ENCODE measurements at places on chromosomes 3 and 15. TPM values are rescaled to one million over a fixed set of nuclear protein-coding genes. Genes with fewer than 3 reads are reported as not detected.

GRCh38 chr3:195760345-195761122, 39.8 kb downstream of the MUC20 start:
- no peak overlapping the region for H3K4me3 ChIP-seq
- peaks cover 27% of the 10 kb centered on the region for H3K4me1 ChIP-seq
- peaks cover 100% of the 10 kb centered on the region for H3K27me3 ChIP-seq
- H3K36me3 ChIP-seq = no peaks in the 10 kb centered on the region
- peak; percentile 40 for DNase-seq

DNA sequence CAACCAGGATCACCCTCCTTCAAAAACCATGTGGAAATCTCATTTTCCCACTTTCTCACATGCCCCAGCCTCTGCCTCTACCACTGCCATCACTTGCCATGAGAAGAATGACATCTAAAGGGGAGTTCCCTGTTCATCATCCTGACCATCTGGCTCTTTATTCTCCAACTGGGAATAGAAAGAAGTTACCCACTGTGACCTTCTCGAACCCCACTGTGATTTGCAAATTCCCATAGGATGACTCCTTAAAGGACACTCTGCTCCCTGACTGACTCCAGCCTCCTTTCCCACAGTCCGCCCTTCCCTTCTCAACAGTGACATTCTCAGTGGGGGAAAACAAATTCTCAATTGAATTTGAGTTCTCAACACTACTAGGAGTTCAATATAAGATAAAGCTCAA, 440.5 kb downstream of the NR2F2 start:
- H3K4me1 ChIP-seq = no peaks in the 10 kb centered on the region
- DNase-seq = no peak

SGO1 gene
- 0.38 TPM for total RNA-seq

LRRC2 gene
- total RNA-seq = 114 TPM

GRCh38 chr3:23455775-23456174, 252.6 kb downstream of the UBE2E2 start:
- H3K27ac ChIP-seq = peak overlapping the region; percentile 29
- DNase-seq = no peak
- H3K36me3 ChIP-seq = no peaks in the 10 kb centered on the region
- no peak overlapping the region for H3K4me3 ChIP-seq

DNA sequence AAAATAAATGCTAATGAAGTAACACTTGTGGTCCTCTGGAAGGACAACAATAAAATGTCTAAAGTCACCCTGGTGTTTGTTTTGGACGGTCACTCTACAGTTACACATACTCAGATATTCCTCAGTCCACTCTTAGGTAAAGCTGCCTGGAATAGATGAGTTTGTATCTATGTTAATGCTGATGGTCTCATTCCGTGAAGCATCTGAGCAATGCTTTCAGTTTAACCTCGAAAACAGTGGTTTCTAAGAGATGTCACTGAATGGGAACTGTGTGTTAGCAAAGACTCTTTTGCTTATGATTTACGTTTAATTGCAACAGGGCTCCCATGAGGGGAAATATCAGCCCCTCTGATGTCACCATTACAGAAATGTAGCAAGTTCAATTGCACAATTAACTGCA, 49.1 kb downstream of the FBN1 start:
- H3K36me3 ChIP-seq = peaks cover 11% of the 10 kb centered on the region
- H3K4me3 ChIP-seq = no peak overlapping the region
- H3K4me1 ChIP-seq = peaks cover 12% of the 10 kb centered on the region
- no peaks in the 10 kb centered on the region for H3K27me3 ChIP-seq

DNA sequence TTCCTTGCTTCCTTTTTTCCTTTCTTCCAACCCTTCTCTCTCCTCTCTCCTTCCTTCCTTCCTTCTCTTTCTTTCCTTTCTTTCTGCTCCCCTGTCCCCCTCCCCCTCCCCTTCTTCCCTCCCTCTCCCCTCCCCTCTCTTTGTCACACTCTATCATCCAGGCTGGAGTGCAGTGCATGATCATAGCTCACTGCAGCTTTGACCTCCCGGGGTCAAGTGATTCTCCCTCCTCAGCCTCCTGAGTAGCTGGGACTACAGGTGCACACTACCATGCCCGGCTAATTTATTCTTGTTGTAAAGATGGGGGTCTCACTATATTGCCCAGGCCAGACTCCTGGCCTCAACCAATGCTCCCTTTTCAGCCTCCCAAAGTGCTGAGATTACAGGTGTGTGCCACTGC, 18.7 kb downstream of the NFKBIZ start:
- no peaks in the 10 kb centered on the region for H3K36me3 ChIP-seq
- peaks cover 22% of the 10 kb centered on the region for H3K4me1 ChIP-seq
- peak overlapping the region; percentile 26 for H3K27ac ChIP-seq
- DNase-seq = no peak

GRCh38 chr3:171956181-171956683, 83.1 kb upstream of the FNDC3B start:
- no peak overlapping the region for H3K27ac ChIP-seq
- DNase-seq = no peak
- H3K36me3 ChIP-seq = no peaks in the 10 kb centered on the region

DNA sequence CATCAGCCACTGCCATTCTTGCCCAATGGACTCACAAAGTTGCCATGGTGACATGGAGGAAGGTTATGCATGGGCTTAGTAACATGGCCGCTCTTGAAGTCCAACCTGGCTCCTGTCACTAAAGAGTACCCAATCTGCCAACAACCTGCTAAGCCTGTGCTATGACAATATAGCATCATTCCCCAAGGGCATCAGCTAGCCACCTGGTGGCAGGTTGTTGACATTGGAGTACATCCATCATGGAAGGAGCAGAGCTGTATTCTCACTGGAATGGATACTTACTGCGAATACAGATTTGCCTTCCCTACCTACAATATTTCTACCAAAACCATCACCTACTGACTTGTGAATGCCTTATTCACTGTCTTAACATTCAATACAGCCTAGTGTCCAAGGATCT, 138.9 kb upstream of the RORA start:
- peaks cover 43% of the 10 kb centered on the region for H3K27me3 ChIP-seq
- H3K4me3 ChIP-seq = no peak overlapping the region
- H3K4me1 ChIP-seq = no peaks in the 10 kb centered on the region
- DNase-seq = no peak

DNA sequence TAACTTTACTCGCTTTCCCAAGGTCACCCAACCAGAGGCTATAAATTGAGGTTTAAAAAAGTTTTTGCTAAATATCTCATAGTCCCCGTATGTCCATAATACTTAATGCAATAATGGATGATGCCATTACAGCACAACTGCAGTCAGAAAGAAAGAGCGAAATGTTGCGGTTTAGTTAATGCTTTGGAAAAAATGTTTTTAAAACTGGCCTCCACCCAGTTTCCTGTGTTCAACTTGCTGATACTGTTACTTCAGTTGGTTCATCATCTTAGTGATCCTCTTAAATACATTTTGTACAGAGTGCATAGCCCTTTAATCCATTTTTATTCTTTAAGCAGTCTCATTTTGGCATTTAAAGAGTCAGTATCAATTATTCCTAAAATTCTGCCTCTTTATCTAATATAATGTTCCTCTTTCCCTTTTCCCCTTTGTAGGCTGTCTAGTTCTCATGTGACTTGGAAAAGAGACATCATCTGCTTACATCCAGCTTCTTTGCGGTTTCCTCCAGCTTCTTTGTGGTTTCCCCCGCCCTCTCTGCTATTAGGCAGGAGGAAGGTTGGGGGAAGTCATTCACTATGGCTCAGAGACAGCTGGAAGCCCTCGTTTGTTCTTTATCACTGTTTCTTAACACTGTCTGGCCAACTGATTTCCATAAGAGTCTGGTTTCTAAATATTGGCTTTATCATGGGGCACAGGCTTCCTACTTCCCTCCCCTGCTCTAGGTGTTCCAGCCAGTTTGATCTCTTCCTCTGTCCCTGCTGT, 154.3 kb downstream of the GOLIM4 start:
- no peak overlapping the region for H3K4me3 ChIP-seq
- DNase-seq = no peak
- no peak overlapping the region for H3K27ac ChIP-seq
- H3K27me3 ChIP-seq = no peaks in the 10 kb centered on the region
- H3K4me1 ChIP-seq = peaks cover 2% of the 10 kb centered on the region

DNA sequence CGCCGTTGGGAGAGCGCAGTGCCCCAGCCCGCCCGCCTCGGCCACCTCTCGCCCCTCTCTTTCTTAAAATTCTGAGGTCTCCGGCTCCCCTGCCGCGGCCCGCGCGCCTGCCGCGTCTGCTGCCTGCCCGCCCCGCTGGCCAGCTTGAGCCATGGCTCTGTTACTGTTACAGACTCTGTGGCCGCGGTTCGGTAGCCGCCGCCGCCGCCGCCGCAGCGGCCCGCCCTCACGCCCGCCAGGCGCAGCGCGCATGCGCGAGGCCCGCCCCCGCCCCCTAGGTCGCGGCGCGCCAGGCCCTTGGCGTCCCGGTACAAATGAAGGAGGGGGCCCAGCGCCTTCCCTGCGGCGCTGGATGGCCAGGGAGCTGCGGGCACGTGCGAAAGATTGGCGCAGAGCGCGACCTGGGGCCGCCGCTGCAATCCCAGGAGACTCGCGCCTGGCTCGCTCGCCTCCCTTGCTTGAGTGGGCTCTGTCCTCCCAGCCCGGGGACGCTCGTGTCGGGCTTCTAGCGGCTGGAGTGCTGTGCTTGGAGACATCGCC, at the start of gene ONECUT1:
ONECUT1 (minus strand) TSS at position 168 of the 540 bp plus-strand sequence. CDS start 452 bp downstream, outside the sequence.
- no peak within 1 kb of the TSS for H3K27ac ChIP-seq
- peaks cover 52% of the 10 kb centered on the region for H3K4me1 ChIP-seq
- DNase-seq = peak; percentile 42
- peak within 1 kb of the TSS; percentile 70 for H3K4me3 ChIP-seq
- peaks cover 99% of the 10 kb centered on the region for H3K27me3 ChIP-seq

DNA sequence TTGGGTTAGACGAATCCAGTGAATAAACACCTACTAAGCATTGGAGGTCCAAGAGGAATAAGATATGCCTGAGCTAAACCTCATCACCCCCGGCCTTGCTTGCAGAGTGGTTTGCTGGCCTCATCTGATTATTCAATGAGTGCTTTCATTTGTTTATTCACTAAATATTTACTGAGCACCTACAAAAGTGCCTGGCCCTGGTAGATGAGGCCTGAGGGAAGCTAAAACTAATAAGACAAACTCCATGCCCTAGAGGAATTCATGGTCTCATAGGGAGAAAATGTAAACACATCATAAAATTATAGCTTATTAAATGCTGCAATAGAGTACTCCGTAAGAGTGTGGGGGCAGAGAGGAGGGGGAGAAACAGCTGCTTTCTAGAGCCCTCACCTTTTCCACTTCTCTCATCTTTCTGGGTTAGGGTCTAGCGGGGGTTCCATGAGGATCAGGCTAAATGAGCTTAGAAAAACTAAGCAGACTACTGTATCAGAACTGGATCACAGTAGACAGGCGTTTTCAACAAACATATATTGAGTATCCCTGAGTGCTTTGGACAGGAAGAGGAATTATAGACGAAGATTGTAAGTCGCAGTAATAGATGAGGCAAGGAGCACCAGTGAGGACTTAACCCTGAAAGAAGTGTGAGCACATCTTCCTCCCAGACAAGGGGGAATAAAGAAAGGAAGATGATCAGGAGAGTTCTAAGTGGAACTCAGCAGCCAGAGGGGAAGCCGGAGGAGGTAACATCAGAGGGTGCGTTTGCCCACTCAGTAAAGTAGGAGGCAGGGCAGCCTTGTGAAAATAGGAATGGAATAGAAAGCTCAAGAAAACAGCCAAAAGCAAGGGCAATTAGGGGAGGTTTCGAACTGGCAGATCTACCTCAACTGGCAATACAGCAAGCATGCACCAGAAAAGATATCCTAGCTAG, 31.5 kb upstream of the LAMP3 start:
- no peak overlapping the region for H3K27ac ChIP-seq
- H3K4me3 ChIP-seq = no peak overlapping the region
- H3K36me3 ChIP-seq = no peaks in the 10 kb centered on the region
- no peaks in the 10 kb centered on the region for H3K4me1 ChIP-seq

ROBO1 gene
- 7.1 TPM for total RNA-seq

ETV5 gene
- 5.0 TPM for total RNA-seq

CTXN2 gene
- total RNA-seq = not detected

DNA sequence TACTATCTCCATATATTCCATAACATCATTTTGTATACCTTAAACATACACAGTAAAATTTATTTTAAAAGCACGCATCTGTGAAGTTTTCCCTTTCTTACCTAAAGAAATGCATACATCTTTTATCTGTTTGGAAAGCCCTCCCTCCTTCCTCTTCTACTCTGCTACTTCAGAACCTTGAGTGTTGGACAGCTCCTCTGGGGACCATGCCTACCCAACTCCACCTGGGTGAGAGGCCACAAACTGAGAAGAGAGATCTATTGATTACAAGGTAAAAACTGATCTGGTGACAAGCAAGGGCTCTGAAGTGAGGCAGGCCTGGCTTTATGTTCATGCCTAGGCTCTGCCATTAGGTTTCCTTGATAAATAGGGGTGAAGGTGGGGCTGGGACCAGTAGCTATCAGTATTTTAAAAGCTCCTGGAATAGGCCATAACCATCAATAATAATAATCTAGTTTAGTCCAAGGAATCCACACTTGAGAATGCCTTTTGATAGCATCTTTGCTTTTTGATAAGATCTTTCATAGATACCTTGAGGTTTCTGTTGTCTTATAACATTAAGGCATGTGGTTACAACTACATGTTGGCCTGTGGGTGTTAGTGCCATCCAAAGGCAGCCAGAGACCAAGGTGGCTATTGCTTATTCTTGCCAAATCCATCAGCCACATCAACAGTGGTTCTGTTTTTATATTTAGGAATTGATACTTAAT, 148.8 kb downstream of the KCNMB2 start:
- H3K4me3 ChIP-seq = no peak overlapping the region
- no peaks in the 10 kb centered on the region for H3K36me3 ChIP-seq
- no peaks in the 10 kb centered on the region for H3K27me3 ChIP-seq

SH2D7 gene
- total RNA-seq = not detected

GRCh38 chr15:41855261-41855961, 16.8 kb downstream of the PLA2G4B start:
- no peak for DNase-seq
- peaks cover 8% of the 10 kb centered on the region for H3K4me1 ChIP-seq
- H3K36me3 ChIP-seq = no peaks in the 10 kb centered on the region
- H3K27ac ChIP-seq = no peak overlapping the region
- H3K4me3 ChIP-seq = no peak overlapping the region
- peaks cover 13% of the 10 kb centered on the region for H3K27me3 ChIP-seq

GRCh38 chr3:70281663-70282062, 30.8 kb downstream of the MDFIC2 start:
- H3K27me3 ChIP-seq = no peaks in the 10 kb centered on the region
- no peak for DNase-seq
- no peaks in the 10 kb centered on the region for H3K36me3 ChIP-seq
- H3K4me1 ChIP-seq = no peaks in the 10 kb centered on the region

COMMD4 gene
- total RNA-seq = 36.4 TPM

- no peak overlapping the region for H3K4me3 ChIP-seq
- H3K4me1 ChIP-seq = peaks cover 52% of the 10 kb centered on the region
- H3K36me3 ChIP-seq = peaks cover 28% of the 10 kb centered on the region
- peak overlapping the region; percentile 73 for H3K27ac ChIP-seq
- no peaks in the 10 kb centered on the region for H3K27me3 ChIP-seq
Measured at GRCh38 chr3:18420555-18420954, 4.6 kb downstream of the SATB1 start.

GRCh38 chr3:194399874-194400411, 877 bp upstream of the GP5 start:
- H3K4me1 ChIP-seq = peaks cover 21% of the 10 kb centered on the region
- no peak overlapping the region for H3K4me3 ChIP-seq
- no peaks in the 10 kb centered on the region for H3K36me3 ChIP-seq
- DNase-seq = no peak

GRCh38 chr15:57528940-57529565, 62.7 kb upstream of the MYZAP start:
- no peak overlapping the region for H3K27ac ChIP-seq
- H3K4me1 ChIP-seq = peaks cover 21% of the 10 kb centered on the region
- no peak overlapping the region for H3K4me3 ChIP-seq

Data from left ventricle myocardium inferior (tissue), 1 donor.